Stimulated activated CD8-positive, alpha-beta memory T cell treated with anti-CD3 and anti-CD28 coated beads, Interleukin-15, amount 100 ng/mL, for 24 hours (primary cell): ENCODE measurements at places on chromosomes 4 and X.

- no peak for DNase-seq
These were observed 39.3 kb upstream of the MAGEA10 start for GRCh38 chrX:152177497-152178269.

DNA sequence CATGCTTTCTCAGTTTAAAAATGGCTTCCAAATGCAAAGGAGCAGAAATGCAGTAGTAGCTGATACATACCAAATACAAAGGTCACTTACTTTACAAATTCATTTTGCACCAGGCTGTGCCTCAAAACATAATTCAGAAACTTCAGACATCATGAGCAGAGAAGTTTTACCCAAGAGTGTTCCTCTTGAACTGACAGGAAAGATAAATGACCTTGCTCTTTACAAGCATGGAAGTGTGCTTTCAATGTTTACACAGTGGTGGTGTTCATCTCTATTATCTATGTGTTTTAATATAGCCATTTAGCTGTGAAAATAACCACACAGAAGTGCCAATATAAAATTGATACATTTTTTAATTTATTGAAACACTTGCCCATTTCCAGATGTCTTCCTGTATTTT, 383.4 kb downstream of the ANKRD50 start:
- DNase-seq: no peak

DNA sequence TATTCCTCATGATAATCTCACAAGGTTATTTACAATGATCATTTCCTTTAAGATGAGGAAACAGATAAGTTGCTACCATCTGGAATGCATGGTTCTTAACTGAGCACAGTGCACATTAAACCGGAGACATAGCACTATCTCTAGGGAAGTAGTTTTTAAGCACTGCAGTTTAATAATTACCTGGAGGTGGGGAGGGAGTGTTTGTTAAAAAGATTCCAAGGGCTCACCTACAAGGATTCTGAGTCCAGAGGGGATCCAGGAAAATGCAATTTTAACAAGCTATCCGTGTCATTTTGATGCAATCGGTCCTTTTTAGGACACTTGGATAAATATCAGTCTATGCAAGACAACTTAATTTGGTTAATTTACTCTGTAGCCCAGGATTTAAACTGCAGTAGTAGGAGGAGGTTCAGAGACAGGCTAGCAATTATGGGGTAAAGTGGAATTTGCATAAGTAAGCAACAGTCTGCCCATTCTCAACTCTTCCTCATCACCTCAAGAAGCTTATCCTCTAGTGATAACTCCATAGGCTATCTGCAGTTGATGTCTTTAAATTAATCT, 2.8 kb upstream of the PDLIM5 start:
- no peak for DNase-seq

- DNase-seq: no peak
These were observed 278.2 kb upstream of the CXXC4 start for GRCh38 chr4:104772849-104773248.

DNA sequence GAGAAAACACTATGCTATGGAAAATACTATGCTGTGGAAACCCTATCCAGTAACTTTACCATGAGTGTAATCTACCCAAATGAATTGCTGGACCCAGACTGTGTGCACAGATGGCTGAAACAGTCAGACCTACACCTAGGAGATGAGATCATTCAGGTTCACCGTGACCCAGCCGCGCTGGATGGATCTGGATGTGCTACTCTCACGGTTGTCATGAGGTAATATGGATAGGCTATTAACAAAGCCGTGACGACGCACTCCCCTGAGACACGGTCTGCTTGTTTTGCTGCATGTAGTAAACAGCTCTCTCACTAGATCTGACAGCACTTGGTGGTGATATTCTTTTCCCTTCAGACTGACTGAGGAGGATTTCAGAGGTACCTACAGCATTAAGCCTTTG, 832.5 kb upstream of the GRID2 start:
- DNase-seq: no peak

DNA sequence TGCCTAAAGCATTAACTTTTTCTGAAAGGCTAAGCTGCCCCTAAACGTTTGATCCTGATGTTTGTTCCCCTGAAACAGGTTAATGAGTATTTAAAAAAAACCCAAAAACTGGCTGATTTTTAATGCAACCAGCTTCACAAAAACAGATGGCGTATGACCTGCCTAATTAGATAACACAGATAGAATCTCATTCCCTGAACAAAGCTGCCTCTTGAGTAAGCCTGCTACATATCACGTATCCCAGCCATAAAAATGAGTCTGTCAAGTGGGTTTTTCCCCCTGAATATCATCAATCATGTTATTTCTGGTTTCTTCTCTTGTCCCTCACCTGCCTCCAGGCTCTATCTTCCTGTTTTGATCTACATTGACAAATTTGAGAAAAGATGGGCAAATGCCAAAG, 154.2 kb upstream of the FAM9B start:
- DNase-seq: no peak

- no peak for DNase-seq
These were observed 1197.9 kb downstream of the TECRL start for GRCh38 chr4:63211375-63211774.

GRCh38 chr4:171035909-171036308, 777.3 kb upstream of the GALNTL6 start:
- no peak for DNase-seq

GRCh38 chr4:138636781-138637180, 378.8 kb upstream of the NOCT start:
- DNase-seq: no peak

DNA sequence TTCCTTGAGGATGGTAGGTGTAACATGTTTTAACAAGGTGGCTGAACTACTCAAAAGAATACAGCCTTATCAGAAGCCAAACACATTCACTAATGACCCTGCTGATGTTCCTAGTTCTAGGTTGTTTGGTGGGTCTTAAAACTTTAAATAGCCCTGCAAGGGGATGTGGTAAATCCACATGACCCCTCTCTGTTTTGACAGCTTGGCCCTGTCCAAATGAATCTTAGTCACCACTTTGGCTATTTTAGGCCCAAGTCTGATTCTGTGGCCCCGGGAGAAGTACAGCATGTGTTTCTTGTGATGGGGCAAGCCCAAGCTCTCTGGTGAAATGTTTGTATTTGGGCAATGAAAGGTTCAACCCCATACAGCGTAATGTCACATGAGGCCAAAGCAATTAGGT, 54.5 kb upstream of the GPR34 start:
- DNase-seq: no peak

DNA sequence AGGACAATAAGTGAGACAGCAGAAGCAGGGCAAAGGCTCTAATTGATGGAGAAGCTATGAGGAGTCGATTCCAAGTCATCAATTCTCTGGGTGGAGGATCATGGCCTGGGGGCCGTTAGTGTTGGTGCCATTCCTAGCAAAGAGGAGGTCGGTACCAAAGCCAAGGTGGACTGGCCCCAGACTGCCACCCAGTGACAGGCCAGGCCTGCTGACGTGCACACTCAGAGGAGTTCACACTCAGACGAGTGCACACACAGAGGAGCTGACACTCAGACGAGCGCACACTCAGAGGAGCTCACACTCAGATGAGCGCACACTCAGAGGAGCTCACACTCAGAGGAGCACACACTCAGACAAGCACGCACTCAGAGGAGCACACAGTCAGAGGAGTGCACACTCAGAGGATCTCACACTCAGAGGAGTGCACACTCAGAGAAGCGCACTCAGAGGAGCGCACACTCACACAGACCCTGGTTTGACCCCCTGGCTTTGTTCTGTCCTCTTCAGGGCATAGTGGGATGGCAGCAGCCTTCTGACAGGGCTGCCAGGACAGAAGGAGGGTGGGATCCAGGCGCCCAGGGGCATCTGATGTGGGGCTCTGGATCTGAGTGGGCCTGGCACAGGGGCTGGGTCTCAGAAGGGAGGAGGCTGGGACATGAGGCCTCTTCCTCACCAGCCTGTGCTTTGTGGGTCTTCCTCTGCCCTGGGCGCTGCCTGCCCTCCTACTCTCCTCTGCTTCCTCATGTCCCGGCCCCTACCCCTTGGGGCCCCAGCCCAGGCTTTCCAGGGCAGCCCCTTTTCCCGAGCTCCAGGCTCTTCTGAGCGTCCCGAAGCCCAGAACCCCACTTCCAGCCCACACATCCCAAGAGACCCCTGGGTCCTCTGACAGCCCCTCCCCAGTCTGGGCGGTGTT, 41.7 kb upstream of the NKX1-1 start:
- no peak for DNase-seq

DNA sequence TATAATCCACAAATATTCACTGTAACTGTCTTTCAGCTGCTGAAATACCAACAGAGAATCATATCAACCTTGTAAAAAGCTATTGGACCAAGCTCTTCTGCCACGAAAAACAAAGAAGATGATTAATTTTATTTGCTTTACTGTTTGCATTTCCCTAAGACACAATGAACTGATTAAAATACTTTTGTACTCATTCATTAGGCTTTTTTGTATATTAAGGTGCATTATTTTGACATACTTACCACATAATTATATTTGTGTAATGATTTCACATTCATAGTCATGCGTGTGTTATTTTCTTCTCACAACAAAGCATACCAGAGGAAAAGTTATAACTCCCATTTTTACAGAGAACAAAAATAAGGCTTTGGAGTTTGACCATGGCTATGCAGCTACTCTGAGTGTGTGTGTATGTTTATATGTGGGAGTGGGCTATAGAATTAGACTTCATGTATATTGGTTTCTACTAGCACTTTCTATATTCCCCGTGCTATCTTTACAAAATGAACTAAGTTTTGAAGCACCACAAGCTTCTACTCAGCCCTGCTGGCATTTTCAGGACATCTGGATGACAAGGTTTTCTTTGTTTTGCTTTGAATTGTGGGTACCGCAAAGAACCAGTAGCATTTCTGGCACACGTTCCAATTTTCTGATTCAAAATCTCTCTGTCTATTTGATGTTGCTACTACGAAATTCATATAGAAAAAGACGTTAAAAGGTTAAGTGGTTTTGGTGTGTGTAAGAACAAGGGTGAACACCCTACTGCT, 11.0 kb upstream of the FGF5 start:
- no peak for DNase-seq

DNA sequence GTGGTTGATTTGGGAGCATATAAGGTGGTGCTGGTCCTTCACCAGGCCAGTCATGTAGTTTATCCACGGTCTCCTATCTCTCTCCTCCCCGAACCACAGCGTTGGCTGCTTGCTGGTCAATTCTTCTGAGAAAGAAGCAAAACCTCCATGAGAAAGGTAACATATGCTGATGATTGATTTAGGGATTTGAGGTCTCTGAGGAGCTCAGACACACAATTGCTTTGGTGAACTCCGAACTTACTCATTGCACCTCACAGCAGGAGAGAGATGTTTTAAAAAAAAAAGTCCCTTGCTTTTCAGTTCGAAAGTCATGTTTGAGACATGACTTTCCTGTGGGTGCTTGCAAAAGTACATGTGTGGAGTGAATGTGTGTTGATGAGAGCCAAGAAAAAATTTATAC, 100.2 kb downstream of the TSPAN7 start:
- no peak for DNase-seq

- no peak for DNase-seq
These were observed 648 bp downstream of the SYNPO2 start for GRCh38 chr4:118889312-118889691.

DNA sequence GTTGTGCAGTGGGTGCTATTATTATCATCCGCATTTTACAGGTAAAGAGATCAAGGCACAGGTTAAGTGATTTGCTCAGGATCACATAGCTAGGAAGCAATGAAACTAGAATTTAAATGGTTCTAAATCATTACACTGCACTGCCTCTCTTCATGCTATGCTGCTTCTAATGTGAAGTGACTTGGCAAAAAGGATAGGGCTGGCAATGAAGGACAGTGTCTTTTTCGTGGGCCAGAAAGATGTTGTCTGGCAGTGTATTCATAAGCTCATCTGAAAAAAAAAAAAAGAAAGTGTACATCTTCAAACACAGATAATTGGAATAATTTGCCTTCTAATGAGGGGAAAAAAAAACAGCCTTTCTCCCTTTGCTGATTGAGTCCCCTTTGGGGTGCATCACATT, 132.2 kb upstream of the FUNDC1 start:
- no peak for DNase-seq

GRCh38 chrX:79138658-79139241, 5.7 kb upstream of the GPR174 start:
- no peak for DNase-seq

- DNase-seq: no peak
These were observed 42.4 kb upstream of the TMPRSS11B start for GRCh38 chr4:68287704-68288392.

DNA sequence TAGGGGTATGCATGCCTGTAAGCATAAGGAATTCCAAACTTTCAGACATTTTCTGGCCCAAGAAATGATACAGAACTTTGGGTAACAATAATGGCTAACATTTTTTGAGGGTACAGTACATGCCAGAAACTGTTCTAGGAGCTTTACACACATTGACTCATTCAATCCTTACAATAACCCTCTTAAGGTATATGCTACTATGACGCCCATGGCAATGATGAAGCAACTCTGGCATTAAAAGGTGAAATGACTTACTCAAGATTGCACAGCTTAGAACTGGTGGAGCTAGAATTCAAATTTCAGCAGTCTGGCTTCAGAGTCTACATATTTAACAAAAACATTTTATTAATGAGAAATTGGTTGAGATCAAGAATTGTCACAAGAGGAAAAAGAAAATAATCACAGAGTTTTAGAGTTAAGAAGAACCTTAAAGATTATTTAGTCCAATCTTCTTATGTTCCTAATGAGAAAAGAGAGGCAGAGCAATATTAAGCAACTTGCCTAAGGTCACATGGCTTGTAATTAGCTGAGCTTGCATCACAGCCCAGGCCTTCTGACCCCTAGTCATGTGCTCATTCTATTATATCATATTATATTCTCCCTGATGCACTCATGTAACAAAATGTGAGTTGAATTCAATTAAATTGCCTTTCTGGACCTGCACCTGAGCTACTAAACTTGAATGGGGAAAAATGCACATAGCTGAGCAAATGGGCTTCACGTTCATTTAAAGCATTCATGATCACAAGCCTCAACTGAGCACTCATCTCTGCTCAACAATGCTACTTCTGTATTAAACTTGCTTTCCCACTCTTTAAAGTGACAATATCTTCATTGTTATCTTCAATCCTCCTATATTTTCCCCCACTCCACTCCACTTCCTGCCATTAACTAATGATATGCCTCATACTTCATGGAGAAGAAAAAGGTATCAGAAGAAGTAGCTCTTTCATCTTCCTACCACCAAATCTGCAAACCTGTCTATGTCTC, 73.2 kb downstream of the ENOX2 start:
- no peak for DNase-seq

DNA sequence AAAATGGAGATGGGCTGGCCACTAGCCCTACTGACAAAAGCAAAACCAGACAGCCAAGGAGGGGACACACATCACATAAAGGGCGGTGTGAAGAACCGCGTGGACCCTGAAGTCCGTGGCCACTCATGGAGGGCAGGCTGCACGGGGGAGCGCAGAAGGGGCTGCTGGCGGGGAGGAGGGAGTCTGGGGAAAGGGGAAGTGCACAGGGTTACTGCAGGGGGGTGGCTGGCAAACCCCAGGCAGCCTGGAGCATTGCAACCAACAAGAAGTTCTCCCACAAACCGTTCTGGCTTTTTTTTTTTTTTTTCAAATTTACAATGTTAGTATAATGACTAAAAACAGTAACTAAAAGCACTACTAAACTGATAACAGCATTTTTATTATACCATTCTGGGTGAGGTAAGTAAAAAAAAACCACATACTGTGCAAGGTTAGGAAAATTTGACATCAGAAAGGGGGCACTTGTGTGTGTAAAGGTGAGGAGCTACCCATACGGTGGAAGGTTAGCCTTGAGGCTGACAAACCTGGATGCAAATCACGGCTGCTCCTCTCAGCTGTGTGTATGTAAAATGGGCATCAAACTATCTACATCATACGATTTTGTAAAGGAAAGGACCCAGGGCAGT, 87.1 kb downstream of the TSPAN5 start:
- DNase-seq: no peak
